ENCODE measurements at places on chromosomes 4 and X.

DNA sequence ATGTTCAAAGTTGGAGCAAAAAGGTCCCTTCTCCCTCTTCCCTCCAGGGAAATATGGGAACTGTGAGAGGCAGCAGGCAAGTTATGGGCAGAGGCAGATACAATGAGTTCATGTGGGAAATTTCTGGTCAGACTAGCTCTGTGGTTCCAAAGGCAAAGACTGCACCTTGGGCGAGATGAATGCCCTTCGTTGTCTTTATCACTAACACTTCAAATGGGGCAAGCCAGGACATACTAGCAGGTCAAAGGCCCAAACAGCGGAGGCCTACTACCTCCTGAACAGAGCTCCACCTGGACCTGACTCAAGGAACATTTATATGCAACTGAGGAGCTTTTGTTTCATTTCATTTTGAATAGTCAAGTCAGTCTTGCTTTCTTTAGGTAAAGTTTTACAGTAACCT, 29.0 kb downstream of the SRPX2 start:
- no peak for DNase-seq

GRCh38 chrX:103310555-103311398, at the start of gene BEX2:
Gene BEX2 (minus strand): TSS chrX:103310990. CDS start chrX:103309976, 1,014 bp downstream.
- DNase-seq, result peak; percentile 81

DNA sequence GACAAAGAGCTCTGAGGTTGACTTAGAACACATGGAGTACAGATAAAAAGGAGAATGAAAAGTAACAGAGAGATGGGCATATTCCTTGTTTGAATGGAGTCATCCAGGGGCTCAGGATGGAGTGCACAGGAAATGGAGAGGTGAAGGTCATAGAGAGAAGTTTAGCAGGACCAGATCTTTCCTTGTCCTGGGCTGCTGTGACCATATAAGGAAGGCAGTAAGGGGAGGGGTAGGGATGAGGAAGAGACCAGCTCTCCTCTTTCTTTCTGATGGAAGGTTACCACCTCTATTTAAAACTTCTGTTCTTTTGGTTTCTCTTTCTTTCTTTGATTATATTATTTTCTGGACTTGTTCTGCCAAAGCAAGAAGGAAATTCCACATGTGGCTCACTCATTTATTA, 27.0 kb downstream of the AR start:
- DNase-seq, result no peak

- no peak for DNase-seq
Observed at GRCh38 chr4:70838204-70838603, 1.5 kb downstream of the GRSF1 start.

GRCh38 chrX:120274958-120275357, 24.3 kb downstream of the ZBTB33 start:
- DNase-seq, result no peak

- DNase-seq, result no peak
Observed at GRCh38 chr4:26877961-26878360, 17.3 kb downstream of the STIM2 start.

- no peak for DNase-seq
Observed at GRCh38 chr4:76275486-76276124, 24.1 kb downstream of the FAM47E start.

GRCh38 chr4:153465615-153466080, 512 bp upstream of the TMEM131L start:
- DNase-seq, result peak; percentile 77

DNA sequence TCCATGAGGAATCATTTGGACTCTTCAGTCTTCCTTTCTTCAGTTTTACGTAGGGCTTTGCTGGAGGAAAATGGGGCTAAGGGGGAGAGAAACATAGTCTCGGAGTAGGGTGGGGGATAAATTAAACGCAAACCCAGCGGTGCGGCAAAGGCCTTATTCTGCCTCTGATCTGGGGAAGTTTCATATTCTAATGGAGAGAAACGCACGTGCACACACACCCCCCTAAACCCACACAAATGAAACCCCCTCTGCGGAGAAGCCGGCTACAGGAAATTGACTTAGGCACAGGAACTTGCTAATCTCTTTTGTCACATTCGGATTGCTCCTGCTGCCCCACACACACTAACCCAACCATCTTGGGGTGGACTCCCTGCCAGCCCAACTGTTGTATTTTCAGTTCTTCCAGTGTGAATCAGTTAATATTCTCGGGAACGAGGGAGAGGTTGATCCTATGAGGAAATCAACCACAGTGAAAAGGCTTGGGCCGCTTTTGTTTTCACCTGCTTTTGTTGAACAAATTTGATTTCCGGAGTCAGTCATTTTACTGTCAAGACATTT, at the start of gene RHOH:
Gene RHOH, plus strand, starts transcription at position 308 of the 558 bp plus-strand sequence. CDS start 46,356 bp downstream, outside the sequence.
- DNase-seq, result no peak

DNA sequence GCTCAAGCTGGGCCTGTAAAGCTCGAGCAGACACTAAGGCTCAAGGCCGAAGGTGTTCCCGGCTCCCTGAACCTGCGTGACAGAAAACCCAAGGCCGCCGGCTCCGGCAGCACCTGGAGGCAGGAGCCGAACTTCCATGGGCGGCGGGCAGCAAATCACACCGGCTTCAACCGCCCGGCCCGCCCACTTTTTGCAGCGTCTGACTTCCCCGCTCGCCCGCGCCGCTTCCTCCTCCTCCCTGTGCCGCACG, 940 bp upstream of the NSD2 start:
- no peak for DNase-seq

DNA sequence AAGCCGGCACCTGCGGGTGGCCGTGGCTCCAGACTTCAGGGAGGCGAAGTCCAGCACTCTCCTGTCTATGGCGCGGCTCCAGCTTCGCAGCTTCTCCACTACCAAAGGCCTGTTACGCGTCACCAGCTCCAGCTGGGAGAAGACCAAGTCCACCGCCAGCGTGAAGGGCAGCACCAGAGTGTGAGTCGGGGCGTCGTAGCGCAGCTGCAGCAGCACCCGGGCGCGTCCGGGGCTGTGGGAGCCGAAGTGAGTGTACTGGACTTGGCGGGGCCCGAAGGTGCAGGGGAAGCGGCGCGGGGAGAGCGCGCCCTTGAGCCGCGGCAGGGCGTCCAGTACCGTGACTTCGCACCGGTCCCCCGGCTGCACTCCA, 444 bp downstream of the FREM3 start:
- no peak for DNase-seq

- no peak for DNase-seq
Observed at GRCh38 chr4:2166253-2166652, 75.7 kb downstream of the HAUS3 start.

- no peak for DNase-seq
Observed at GRCh38 chr4:121777625-121778024, 12.7 kb upstream of the SMIM43 start.

GRCh38 chrX:154351183-154352011, 23.0 kb downstream of the FLNA start:
- DNase-seq, result peak; percentile 56

DNA sequence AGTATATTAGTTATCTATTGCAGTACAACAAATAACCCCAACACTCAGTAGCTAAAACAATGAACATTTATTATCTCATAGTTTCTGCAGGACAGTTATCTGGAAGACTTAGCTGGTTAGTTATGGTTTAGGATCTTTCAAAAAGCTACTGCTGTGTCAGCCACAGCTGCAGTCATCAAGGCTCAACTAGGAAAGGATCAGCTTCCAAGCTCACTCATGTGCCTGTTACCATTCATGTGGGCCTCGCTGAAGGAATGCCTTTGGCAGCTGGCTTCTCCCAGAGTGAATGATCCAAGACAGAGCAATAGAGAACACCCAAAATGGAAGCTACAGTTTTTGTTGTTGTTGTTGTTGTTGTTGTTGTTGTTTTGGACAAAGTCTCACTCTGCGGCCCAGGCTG, 13.5 kb upstream of the PRSS48 start:
- DNase-seq, result no peak

DNA sequence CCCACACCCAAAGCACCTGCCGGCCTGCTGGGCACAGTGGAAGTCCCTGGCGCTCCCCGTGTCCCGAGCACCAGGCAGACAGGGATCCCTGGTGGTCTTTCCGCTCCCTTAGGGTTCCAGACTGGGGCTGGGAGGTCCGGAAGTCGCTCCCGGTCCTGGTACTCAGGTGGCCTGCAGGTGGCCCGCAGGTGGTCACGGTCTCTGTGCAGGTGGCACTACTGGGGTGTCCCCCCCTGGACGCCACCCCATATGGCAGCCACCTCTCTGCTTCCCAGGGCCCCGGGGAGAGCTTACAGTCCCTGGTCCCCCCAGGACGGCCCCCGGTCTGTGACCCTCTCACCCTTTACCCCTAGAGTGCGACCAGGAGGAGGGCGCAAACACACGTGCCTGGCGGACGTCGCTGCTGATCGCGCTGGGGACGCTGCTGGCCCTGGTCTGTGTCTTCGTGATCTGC, 13.6 kb downstream of the SLC25A6 start:
- DNase-seq, result no peak

- DNase-seq, result no peak
Observed at GRCh38 chrX:40544343-40545266, 36.2 kb upstream of the ATP6AP2 start.

DNA sequence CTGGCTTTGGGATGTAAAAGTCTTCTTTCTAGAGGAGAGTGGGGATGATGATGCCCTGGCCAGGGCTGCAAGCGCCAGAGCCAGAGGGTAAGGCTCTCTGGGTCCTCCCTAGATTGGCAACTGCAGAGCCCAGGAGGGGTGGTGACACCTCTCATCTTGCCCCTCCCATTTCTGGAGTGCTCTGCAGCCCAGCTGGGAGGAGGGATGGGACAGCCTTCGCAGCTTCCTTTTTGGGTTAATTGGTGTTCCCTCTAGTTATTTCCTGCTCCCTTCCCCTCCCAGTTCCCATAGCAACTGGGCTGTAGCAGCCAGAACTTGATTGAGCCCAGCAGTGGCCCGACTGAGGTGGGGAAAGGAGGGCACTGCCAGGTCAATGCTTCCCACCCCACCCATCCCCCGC, 19.2 kb downstream of the NALF2 start:
- DNase-seq, result no peak

- no peak for DNase-seq
Observed at GRCh38 chr4:176156656-176157055, 38.7 kb downstream of the SPATA4 start.

GRCh38 chrX:19677121-19677520, 161.8 kb upstream of the MAP3K15 start:
- no peak for DNase-seq

GRCh38 chrX:29071525-29072320, 484.5 kb downstream of the IL1RAPL1 start:
- no peak for DNase-seq

GRCh38 chr4:69490271-69490670, 5.4 kb downstream of the UGT2B4 start:
- no peak for DNase-seq

- no peak for DNase-seq
Observed at GRCh38 chr4:139253713-139254112, 26.3 kb downstream of the MGARP start.

DNA sequence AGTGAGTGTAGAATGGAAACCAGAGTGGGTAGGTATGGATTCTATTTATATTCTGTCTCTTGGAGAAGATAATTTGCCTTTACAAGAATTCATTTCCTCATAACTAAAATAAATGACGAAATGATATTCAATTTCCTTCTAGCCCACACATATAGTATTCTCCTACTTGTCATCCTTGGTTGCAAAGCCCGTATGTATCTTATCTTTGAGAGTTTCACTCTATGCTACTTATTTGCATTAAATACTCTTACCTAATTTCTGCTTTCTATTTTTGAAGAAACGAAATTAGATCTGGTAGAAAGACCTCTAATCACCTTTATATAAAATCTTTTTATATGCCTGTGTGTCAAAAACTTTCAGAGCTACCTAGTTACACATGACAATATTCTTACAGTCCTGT, 457.7 kb downstream of the NKX6-1 start:
- no peak for DNase-seq

GRCh38 chrX:39477762-39478120, 620.0 kb downstream of the BCOR start:
- DNase-seq, result no peak

- no peak for DNase-seq
Observed at GRCh38 chrX:71420686-71421085, 54.5 kb downstream of the TAF1 start.

GRCh38 chr4:42078184-42078801, 74.2 kb downstream of the BEND4 start:
- no peak for DNase-seq

GRCh38 chr4:63919636-63920365, 489.4 kb downstream of the TECRL start:
- no peak for DNase-seq

DNA sequence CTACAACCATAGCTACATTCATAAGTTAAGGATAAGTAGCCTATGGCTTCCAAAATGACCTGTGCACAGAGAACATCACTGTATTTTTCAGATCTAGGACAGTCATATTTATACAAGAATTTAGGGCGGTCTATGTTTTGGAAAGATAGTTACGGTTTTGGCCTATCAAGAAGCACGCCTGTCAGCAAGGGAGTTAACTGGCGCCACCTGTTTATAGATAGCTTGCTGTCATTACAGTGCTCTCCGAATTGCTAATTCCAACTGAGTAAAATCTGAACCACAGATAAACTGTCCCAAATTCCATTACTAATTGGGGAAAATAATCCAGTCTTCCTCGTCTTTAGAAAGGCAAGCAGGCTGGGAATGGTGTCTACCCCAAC, 646 bp downstream of the ABCB7 start:
- no peak for DNase-seq

- DNase-seq, result no peak
Observed at GRCh38 chr4:105181259-105181658, 34.6 kb downstream of the TET2 start.

- no peak for DNase-seq
Observed at GRCh38 chrX:100931925-100932285, 3.2 kb upstream of the XKRX start.

DNA sequence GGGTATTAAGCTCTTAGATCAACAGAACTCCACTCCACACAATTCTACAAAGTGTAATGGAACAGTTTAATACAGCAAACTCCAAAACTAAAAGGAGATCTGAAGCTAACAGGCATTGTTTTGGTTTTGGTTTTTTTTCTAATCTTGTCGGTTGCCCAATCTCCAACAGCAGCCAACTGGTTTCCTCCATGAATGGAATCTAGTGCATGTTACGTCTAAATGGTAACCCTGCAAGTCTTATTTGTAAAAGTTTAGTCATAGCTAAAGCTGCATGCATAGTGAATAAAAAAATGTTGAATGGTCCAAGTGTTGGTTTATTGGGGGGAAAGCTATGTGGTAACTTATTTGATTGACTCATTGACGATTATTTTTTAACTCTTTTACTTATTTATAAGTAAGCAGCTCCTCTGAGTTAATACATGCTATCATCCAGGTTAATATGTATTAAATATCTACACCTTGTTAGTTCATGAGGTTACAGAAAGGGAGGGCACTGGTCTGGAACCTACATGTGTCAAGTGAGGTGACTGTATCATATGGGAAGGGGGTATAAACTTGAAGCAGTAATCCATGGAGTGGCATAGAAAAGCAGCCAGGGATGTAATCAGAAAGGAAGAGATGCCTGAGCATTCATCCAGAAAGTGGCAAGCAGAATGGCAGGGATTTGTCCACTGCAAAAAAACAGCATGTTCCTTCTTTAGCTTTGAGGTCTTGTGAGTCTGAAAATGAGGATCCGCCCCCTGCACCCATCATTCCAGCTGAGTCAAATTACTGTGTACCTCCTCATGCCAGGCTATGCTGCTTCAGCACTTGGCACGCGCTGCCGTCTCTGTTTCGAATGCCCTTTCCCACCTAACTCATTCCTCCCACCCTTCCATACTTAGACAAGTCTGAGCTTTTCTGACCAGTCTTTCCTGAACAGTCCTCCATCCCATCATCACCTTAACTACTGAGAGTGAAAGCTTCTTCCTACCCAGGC, 81.7 kb downstream of the PDGFC start:
- no peak for DNase-seq

GRCh38 chr4:183348136-183348535, 25.9 kb upstream of the CLDN24 start:
- no peak for DNase-seq
